ENCODE measurements at places on chromosomes 1 and 21. TPM values are rescaled to one million over a fixed set of nuclear protein-coding genes. Genes with fewer than 3 reads are reported as not detected.
A peak's percentile ranks its signal among the peaks of the same experiment; 100 is the strongest.

GRCh38 chr1:65316233-65316632, 6.9 kb downstream of the DNAJC6 start:
- no peak for DNase-seq

- DNase-seq, result peak; percentile 38
Measured at GRCh38 chr1:231729544-231729943, 103.0 kb downstream of the DISC1 start.

- peak; percentile 21 for DNase-seq
Measured at GRCh38 chr1:26234644-26235370, 807 bp downstream of the CEP85 start.

DNA sequence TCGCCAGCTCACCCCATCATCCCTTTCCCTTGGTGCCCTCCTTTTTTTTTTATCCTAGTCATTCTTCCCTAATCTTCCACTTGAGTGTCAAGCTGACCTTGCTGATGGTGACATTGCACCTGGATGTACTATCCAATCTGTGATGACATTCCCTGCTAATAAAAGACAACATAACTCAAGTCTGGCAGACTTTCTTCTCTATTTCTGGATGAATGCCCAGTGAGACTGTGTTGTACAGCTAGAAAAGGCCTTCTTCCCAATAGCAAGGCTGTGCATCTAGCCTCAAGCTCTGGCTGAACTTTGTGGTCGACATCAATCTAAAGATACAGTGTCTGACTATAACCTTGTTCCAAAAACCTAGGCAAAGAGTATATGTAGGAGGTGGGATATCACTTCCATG, 6.4 kb downstream of the IL24 start:
- peak; percentile 51 for DNase-seq

RNU1-2 gene
- total RNA-seq, result under 0.01 TPM

DOCK7 gene
- 79.6 TPM for total RNA-seq
